ENCODE measurements at places on chromosomes 4 and X.

GRCh38 chr4:80045786-80046185 lies 27.2 kb downstream of the ANTXR2 start:
- no peak for DNase-seq

DNA sequence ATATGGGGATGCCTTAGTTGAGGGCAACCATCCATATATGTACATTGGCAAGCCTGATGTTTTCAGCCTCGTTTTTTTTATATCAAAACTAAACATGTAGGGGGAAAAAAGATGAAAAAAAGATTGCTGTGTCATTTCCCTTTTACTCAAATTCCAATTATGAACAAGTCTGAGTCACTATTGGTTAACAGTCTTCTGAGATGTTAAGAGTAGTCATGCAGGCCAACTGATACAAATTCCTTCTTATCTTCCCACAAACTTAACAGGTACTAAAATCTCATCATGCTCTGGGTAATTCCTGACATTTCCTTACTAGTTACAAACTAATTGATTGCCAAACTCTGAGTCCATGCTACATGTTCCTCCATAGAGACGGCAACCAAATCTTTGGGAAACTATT lies 222.1 kb downstream of the FRMPD4 start:
- no peak for DNase-seq

- no peak for DNase-seq
Observed at GRCh38 chr4:177450426-177451107, 8.3 kb upstream of the AGA start.

- no peak for DNase-seq
Observed at GRCh38 chr4:74412225-74412624, 32.7 kb upstream of the AREG start.

GRCh38 chr4:106628586-106629267 lies 260.1 kb upstream of the GIMD1 start:
- no peak for DNase-seq

DNA sequence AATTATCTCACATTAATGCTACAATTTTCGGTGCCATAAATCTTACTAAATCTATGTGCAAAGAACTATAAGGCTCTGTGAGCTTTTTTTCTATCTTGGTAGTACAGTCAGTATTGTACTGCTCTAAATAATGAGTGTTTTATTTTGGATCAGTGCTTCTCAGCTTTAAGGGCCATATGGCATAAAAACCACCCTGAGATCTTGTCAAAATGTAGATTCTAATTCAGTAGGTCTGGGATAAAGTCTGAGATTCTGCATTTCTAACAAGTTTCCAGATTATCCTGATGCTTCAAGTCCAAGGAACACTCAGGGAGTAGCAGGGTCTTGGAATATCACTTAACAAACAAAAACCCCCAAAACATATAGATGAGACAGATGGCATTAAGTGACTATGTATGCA lies 486.5 kb downstream of the GRXCR1 start:
- DNase-seq, result no peak

GRCh38 chr4:10530137-10530786 lies 73.0 kb upstream of the ZNF518B start:
- no peak for DNase-seq

DNA sequence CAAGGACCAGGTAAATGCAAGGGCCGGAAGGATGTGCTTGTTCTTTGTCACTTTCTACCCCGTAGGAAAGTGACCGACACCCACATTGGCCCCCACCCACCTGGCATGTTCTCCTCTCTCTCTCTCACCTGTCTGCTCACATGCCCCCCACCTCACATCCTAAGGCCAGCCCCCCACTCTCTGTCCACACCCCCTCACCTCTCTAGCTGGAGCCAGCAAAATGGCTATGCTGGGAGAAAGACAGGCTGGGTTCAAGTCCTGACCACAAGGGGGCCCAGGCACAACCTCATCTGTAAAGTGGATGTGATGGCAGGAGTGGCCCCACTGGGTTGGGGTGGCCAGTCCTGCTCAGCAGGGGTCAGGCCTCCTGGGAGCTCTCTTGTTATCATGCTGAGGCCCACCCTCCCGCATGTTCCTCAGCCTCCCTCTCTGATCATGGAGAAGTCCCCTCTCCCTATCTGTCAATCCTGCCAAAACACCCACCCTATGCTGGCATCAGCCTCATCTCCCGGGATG lies 1.7 kb upstream of the PPP2R2C start:
- DNase-seq, result no peak

DNA sequence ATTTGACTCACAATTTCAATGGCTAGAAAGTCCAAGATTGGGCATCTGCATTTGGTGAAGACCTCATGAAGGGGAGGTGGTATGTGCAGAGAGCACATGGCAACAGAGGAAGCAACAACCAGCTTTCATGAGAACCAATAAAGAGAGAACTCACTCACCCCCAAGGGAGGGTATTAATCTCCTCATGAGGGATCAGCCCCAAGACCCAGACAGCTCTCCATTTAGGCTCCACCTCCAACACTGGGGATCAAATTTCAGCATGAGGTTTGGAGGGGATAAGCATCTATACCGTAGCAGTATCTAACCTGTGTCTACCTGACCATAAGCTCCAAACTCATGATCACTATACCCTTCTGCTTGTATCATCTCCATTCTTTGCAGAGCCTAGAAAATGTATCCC lies 9.3 kb upstream of the TBC1D19 start:
- DNase-seq, result no peak

- DNase-seq, result no peak
Observed at GRCh38 chr4:76074468-76074867, at the start of gene ART3. ART3 (plus strand) TSS chr4:76074709; CDS start chr4:76075890, 1,181 bp downstream.

DNA sequence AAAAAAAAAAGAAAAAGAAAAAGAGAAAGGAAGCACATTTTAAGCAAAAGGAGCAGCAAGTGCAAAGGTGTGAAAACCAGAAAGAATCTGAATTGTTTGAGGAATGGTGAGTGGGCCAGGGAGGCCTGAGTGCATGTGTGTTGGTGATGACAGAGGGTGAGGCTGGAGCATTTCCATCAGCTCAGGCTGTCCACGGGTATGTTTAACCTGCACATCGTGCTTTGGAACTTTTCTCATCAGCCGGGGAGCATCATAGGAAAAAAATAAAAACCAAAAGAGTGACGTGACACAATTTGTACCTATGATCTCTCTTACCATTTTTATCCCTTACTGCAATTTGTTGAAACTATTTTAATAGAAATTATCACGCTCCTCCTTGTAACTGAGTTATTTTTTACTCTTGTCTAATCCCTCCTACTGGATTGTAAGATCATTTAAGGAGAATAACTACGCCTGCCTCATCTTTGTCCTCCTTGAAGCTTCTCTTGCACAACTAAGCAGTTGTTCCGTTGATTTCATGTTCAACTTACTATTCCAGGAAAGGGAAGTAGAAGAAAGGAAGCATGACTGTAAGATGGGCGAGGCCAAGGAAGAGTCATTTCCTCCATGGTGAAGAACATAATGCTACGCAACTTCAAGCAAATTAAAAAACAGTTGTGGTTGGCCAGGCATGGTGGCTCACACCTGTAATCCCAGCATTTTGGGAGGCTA lies 7.0 kb downstream of the PALLD start:
- no peak for DNase-seq

DNA sequence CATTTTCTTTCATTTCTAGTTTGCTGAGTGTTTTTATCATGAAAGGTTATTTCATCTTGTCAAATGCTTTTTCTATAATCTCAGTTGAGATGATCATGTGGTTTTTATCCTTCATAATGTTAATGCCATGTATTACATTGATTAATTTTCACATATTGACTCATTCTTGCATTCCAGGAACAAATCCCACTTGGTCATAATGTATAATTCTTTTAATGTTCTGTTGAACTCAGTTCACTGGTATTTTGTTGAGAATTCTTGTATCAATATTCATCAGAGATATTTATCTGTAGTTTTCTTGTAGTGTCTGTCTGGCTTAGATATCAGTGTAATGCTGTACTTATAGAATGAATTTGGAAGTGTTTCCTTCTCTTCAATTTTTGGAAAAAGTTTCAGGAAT lies 16.7 kb upstream of the LHFPL1 start:
- no peak for DNase-seq

DNA sequence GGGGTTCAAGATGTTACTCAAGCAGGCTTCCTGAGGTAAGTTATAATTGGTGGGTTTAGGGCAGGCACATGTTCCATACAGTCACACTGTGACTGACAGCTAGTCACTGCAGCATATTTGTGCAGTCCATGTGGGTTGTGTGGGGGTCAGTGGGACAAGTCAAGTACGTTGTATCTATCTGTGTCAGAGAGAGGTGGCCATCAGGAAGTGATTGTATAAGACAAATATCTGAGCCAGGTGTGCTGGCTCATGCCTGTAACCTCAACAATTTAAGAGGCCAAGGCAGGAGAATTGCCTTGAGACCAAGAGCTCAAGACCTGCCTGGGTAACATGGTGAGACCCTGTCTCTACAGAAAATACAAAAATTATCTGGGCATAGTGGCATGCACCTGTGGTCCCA lies 509.3 kb downstream of the CENPC start:
- no peak for DNase-seq

DNA sequence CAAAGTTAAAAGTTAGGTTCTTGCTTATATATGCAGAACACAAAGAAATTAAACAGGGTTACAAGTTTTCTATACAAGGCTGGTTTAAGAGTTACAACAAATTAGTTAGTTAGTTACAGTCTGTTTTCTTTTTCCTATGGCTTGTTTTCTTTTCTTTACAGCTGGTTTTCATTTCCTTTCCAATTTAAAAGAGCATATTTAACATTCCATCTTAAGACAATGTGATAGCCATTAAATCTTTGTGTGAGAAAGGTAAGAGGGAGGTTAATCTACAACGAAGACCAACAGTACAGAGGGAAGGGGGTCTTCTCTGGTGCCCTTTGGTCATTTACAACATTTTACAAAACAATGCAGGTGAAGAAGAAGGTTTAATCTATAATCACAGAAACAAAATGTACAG lies 290.6 kb downstream of the ZNF674 start:
- DNase-seq, result no peak

DNA sequence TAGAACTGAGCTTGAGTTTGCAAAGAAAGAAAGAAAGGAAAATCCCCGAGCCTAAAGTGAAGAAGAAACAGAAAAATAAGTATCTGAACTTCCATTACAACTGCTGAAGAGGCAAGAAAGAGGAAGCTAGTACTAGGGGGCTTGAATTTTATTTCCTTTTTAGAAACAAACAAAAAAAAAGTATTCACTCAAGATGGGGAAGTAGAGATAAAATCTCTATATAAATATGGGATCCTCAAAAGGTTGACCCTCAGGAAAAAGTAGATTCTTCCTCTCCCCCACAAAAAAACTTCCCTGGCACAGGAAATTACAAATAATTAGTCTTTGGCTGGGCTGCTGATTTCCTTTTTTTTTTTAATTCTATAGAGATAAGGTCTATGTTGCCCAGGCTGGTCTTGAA lies 16.0 kb downstream of the LRBA start:
- DNase-seq, result no peak

- no peak for DNase-seq
Observed at GRCh38 chr4:156788782-156789181, 182.8 kb downstream of the PDGFC start.

DNA sequence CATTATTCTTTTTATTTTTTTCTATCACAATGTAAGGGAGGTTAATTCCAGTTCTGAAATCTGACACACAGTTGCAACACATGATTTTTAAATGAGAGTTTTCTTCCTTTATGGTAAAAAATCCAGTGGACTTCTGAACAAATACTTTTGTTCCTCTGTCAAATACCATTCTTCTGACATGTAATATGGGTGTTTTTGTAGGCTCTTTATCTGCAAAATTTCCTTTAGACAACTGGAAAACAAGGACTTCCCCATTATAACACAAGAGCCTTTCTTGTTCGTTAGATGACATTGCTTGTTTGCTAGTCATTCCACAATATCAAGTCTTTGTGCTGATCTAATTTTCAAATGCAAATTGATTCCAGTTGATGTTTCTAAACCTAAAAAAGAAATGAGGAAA lies 7.7 kb downstream of the FANCB start:
- no peak for DNase-seq

DNA sequence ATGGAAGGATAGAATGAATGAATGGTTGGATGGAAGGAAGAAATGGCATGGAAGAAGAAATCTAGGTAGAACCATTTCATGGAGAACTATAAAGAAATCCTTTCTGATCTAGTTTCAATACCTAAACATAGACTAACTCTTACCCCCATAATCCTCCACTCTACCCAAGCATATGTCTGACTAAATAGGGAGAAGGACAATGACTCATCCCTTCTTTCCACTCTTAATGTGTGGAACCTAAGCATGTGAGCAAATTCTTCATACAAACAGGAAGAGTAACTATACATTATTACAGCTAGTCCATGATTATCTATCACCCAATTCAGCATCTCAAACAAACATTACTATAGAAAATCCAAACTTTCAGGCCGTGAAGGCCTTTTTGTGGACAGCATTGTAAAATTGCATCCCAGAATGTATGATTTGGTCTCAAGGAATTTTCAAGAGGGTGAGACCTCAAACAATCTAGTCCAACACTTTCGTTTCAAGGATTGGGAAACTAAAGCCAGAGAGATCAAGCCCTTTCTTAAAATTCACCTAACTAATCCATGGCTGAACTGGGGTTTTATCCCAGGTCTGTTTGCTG lies 11.2 kb downstream of the C1QTNF7 start:
- no peak for DNase-seq

GRCh38 chr4:155505321-155505720 lies 128.6 kb upstream of the MAP9 start:
- DNase-seq, result no peak

DNA sequence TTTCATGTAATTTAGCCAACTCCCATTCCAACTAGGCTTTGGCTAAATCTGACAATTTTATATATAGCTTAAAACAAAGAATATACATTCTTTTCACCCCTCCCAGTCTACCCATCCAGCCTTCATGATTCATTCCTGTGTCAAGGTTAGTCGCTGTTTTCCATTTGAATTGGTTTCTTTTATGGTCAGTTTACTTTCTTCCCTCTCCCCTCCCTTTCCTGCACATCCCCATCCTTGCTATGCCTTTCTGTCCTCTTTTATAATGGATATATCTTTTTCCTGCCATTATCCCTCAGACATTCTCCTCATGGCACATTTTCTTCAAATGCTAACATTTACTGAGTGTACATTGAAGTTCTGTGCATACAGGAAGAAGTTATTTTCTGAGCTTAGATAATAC lies 4.7 kb downstream of the ZXDB start:
- no peak for DNase-seq

- no peak for DNase-seq
Observed at GRCh38 chr4:71212216-71212615, 126.6 kb upstream of the SLC4A4 start.

DNA sequence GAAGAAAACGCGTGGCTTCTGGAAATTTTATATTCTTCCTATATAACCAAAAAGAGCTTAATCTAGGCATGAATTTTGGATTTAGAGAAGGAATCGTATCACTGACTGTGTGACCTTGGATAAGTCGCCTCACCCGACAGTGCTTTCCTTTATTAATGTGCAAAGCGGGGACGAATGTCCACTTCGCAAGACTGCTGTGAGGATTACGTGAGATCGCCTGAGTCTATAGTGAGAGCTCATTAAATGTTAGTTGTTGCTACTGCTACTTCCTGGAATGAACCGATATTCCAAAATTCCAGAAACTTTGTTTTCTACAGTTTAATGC lies 448 bp upstream of the TBC1D8B start:
- DNase-seq, result no peak

DNA sequence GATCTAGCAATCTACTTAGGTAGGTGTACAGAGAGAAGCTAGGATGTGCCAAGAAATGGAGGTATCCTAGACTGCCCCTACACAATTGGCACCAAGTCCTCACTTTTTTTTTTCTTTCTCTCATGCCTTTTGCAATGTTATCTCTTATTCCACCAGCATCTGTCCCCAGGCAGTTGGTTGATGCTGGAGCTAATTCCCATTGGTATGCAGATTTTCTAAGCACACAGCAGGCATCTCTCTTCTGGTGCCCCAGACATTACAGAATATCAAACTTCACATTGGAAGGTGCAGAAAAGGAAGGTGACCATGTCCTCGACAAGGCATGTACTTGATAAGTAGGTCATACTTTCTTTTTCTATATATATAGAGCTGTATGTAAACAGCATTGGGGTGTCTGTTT lies 21.6 kb downstream of the LUZP4 start:
- no peak for DNase-seq

Data from stimulated activated CD4-positive, alpha-beta T cell treated with anti-CD3 and anti-CD28 coated beads, Interleukin-2, amount 100 ng/mL, for 24 hours (primary cell).